ENCODE measurements at places on chromosomes 7 and 10.

GRCh38 chr7:38382684-38383083 lies 109.2 kb upstream of the TARP start:
- DNase-seq: no peak

GRCh38 chr7:134029743-134030142 lies 97.4 kb upstream of the LRGUK start:
- no peak for DNase-seq

- no peak for DNase-seq
Measured at GRCh38 chr10:73816917-73817729, 5.7 kb upstream of the NDST2 start.

DNA sequence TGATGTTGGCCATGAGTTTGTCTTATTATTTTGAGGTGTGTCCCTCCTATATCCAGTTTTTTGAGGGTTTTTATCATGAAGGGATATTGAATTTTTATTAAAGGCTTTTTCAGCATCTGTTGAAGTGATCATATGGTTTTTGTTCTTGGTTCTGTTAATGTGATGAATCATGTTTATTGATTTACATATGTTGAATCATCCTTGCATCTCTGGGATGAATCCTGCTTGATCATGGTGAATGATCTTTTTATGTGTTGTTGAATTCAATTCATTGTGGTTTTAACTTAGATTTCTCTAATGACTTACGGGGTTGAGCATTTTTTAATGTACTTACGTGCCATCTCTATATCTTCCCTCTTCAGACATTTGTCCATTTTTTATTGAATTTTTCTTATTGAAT lies 22.9 kb downstream of the DLD start:
- DNase-seq: no peak

- DNase-seq: no peak
Measured at GRCh38 chr7:74263399-74264120, 9.4 kb upstream of the RFC2 start.

GRCh38 chr7:1012004-1012715 lies 29.2 kb downstream of the CYP2W1 start:
- no peak for DNase-seq

- no peak for DNase-seq
Measured at GRCh38 chr10:130867446-130868194, 443.9 kb downstream of the TCERG1L start.

DNA sequence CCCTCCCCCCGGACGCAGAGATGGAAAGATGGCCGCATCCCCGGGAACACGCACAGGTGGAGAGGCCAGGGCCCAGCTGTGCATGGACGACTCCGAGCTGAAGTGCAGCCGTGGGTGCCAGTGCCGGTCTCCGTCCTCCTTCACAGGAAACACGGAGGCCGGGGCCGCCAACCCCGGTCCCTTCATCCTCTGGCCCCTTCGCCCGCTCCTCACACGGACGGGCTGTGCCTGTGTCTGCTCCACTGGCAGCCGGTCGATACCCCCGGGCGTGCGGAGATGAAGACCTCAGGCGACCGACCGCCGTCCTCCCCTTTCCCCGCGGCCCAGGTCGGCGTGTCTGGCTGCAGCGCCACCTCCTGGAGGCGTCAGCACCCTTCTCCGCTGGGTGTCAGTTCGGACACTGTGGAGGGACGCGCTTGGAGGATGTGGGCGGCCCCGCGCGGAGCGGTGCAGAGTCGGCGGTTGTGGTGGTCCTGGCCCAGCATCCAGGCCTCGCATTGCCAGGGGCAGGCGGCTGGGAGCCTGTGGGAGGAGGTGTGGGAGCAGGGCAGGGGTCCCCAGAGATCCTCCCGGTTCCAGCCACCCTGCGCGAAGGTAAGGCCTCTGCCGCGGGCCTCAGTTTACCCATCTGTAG lies 9.9 kb downstream of the ZNF511 start:
- DNase-seq: no peak

DNA sequence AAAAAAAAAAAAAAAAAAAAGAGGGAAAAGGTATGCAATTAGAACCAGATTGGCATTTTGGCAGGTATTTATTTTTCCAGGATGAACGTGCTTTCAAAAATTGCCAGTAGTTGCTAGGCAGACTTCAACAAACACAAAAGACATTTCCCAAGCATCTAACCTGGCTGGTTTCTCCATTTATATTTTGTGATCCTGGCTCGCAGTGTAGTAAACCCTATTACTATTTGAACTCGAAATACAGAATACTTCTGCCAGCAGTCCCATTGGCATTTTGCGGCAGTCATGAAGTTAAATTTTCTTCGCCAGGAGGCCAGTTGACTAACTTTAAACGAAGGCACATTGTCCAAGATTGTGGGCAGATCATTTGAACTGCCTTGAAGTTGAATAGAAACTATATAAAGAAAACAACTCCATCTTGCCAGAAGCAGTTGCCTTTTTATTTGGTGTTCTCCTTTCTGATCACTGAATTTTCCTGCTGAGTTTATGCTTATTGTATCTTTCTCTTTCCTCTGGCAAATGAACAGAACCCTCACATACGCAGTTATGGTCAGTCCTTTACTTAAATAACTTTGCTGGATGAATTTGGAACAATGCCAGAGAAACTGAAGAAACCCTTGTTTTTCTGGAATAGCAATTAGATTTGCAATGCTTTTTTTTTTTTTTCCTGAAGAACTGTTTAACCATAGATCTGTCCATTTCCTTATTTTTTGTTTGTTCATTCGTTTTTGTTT lies 132.9 kb downstream of the BICC1 start:
- no peak for DNase-seq

DNA sequence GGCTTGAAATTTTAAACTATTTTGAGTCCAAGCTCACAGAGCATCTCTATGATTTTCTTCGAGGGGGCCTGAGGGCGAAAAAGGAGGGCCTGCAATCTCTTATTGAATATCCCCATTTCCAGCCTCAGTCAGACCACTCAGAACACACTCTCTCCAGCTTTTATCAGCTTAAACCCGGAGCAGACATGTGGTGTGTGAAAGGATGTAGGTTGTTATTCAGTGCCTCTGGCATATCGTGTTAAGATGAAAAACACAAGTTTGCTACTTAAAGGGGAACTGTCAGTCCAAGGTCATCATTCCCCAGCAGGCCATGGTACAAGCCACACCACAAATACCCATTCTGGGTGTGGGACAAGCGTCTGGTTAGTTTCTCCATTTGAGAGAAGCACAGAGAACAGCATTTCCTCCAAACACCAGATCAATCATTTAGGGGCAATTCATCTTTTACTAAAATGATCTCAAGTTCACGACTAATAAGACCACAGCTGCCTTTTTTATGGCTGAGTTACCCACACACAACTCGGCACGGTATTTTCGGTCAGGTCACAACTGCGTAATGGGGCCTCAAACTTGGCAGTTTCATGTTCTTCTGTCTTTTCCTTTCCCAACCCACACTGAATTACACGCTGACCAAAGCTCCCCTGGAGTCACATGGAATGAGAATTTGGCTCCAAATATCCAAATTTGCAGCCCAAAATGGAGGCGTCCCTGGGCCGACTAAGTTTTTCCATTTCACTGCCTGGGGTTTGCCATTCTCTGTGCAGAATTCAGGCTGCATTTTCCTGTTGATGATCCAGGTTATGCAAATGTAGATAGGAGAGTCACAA lies 188.4 kb downstream of the SEM1 start:
- DNase-seq: no peak

DNA sequence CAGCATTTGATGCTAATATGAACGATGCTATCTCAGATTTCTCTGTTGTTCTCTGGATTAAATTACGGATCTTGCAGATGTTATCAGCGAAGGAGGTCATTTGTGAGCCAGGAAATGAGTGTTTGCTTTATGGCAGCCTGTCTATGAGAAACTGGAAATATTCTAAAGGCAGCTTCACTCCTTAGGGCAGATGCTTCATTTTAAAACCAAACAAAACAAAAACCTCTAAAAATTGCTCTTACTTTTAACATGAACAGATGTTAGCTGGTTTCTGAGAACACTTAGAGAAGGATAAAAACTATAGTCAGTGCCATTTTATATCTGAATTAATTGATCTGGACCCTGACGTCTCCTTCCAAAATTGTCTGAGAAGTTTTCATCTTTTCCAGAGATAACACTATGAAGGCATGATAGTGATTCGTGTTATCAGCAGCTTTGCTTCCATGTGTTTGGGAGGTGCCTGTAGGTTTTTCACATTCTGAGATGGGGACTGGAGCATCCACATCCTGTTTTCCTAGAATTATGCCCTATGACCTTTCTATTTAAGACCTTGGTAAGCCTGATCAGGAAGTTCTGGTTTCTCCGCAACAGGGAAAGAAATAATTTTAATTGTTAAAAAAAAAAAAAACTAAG lies 53.1 kb downstream of the CPED1 start:
- DNase-seq: no peak

DNA sequence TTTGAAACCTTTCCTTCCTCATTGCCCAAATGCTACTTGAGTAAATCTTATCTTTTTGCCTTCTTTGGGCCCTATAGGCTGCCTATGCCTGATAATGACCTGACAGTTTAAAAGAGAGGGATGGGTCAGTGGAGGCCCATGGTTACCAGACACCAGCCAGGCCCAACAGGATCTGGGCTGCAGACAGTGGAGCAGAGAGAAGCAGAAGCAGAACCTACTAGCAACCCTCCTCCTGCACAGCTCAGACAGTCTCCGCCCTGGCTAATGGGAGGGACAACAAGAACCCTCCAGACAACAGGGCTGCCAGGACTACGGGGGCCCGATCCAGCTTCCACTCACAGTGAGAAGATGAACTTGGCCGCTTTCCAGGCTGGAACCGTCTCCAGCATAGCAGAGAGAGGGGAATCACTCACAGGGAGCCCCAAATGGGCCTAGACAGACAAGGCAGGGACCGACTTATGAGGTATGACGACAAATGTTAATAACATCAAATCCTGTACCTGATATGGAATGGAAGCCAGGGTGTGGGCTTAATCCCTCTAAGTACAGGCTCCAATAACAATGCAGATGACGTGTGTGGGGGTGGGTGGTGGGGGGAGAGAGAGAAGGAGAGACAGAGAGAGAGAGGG lies 31.7 kb upstream of the DGKI start:
- no peak for DNase-seq

- DNase-seq: no peak
Measured at GRCh38 chr10:91680487-91680886, 47.6 kb upstream of the PPP1R3C start.
